ENCODE measurements at places on chromosomes 2 and 18. TPM values are rescaled to one million over a fixed set of nuclear protein-coding genes. Genes with fewer than 3 reads are reported as not detected.

KLF11 gene
- 5.6 TPM for total RNA-seq

- no peak for DNase-seq
- H3K4me3 ChIP-seq = peak overlapping the region; percentile 100
- H3K36me3 ChIP-seq = peaks cover 18% of the 10 kb centered on the region
- peak overlapping the region; percentile 99 for H3K27ac ChIP-seq
- H3K4me1 ChIP-seq = peaks cover 36% of the 10 kb centered on the region
These were observed 676 bp downstream of the ACTR2 start for GRCh38 chr2:65228263-65228750.

GRCh38 chr2:69680001-69680675 lies 36.6 kb upstream of the AAK1 start:
- no peaks in the 10 kb centered on the region for H3K36me3 ChIP-seq
- no peak overlapping the region for H3K4me3 ChIP-seq
- DNase-seq = no peak
- peaks cover 57% of the 10 kb centered on the region for H3K4me1 ChIP-seq

NT5DC4 gene
- total RNA-seq = not detected

DNA sequence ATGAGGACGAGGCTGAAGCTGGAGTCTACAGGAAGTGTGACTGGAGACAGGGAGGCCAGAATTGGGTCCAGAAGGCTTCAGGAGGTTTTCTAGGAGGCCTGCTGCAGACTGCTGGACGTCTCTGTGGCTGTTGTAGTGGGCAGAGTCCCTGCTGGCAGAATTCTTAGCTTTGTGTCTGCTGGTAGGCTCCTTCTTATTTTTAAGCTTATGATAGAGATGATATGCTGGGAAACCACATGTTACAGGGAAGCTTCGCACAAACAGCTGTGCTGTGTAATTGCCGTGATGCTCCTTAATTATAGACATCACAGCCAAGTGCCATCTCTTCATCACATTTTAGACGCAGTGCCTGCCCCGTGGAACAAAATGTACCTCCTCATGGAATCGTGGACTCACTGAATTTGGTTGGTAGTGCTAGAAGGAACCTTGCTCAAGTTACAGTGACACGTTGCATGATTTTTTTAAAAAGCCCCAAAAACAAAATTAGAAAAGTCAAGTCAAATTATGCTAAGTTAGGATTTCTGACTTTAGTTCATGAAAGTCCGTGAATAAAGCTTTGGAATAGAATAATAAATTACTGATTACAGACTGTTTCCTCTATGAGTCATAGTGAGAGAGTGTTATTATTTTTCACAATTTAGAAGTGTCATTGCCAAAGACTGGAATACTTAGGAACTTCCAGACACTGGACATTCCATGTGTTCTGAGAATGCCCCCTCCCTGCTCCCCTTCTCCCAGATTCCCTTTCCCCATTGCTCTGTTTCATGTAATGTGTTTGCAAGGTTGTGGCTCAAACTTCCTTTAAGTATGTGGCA lies 144.1 kb downstream of the FHOD3 start:
- no peaks in the 10 kb centered on the region for H3K36me3 ChIP-seq
- H3K4me3 ChIP-seq = no peak overlapping the region
- H3K27me3 ChIP-seq = peaks cover 9% of the 10 kb centered on the region
- H3K4me1 ChIP-seq = no peaks in the 10 kb centered on the region
- no peak overlapping the region for H3K27ac ChIP-seq

DNA sequence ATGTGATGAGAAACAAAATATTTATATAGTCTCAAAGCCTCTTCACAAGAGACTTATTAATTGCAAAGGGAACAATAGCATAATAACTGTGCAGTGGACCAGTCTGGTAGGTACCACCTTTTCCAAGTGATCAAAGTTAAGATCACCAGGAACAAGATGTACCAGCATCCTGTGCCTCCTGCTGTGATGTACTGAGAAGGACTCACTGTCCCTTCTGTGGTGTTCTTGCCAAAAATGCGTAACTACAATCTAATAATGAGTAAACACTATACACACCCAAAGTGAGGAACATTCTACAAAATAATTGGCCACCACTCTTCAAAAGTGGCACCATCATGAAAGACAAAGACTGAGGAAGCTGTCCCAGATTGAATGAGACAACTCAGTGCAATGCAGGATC lies 14.5 kb downstream of the GNLY start:
- DNase-seq = no peak
- no peak overlapping the region for H3K4me3 ChIP-seq
- H3K36me3 ChIP-seq = no peaks in the 10 kb centered on the region

SERPINB10 gene
- not detected for total RNA-seq

ARHGAP15 gene
- 71.2 TPM for total RNA-seq

SRBD1 gene
- 20.5 TPM for total RNA-seq

GRCh38 chr2:86368161-86368824 lies 30.9 kb upstream of the REEP1 start:
- H3K27ac ChIP-seq = peak overlapping the region; percentile 2
- H3K4me3 ChIP-seq = peak overlapping the region; percentile 54
- H3K4me1 ChIP-seq = peaks cover 30% of the 10 kb centered on the region
- no peaks in the 10 kb centered on the region for H3K36me3 ChIP-seq
- DNase-seq = peak; percentile 54
- no peaks in the 10 kb centered on the region for H3K27me3 ChIP-seq

- peaks cover 82% of the 10 kb centered on the region for H3K27me3 ChIP-seq
- no peak for DNase-seq
- peaks cover 6% of the 10 kb centered on the region for H3K4me1 ChIP-seq
- H3K4me3 ChIP-seq = no peak overlapping the region
These were observed 40.9 kb upstream of the ATP6V1B1 start for GRCh38 chr2:70894765-70895164.

GRCh38 chr2:16785149-16785548 lies 119.5 kb upstream of the CYRIA start:
- no peak overlapping the region for H3K27ac ChIP-seq
- H3K27me3 ChIP-seq = no peaks in the 10 kb centered on the region

GRCh38 chr2:216289470-216289869 lies 82.8 kb downstream of the MARCHF4 start:
- H3K4me1 ChIP-seq = no peaks in the 10 kb centered on the region
- DNase-seq = no peak
- H3K4me3 ChIP-seq = no peak overlapping the region
- H3K36me3 ChIP-seq = no peaks in the 10 kb centered on the region
- H3K27me3 ChIP-seq = peaks cover 2% of the 10 kb centered on the region
- H3K27ac ChIP-seq = no peak overlapping the region

- H3K4me1 ChIP-seq = peaks cover 14% of the 10 kb centered on the region
- H3K27me3 ChIP-seq = no peaks in the 10 kb centered on the region
- no peak overlapping the region for H3K4me3 ChIP-seq
- no peak for DNase-seq
These were observed 3.1 kb downstream of the FECH start for GRCh38 chr18:57583297-57583835.

DNA sequence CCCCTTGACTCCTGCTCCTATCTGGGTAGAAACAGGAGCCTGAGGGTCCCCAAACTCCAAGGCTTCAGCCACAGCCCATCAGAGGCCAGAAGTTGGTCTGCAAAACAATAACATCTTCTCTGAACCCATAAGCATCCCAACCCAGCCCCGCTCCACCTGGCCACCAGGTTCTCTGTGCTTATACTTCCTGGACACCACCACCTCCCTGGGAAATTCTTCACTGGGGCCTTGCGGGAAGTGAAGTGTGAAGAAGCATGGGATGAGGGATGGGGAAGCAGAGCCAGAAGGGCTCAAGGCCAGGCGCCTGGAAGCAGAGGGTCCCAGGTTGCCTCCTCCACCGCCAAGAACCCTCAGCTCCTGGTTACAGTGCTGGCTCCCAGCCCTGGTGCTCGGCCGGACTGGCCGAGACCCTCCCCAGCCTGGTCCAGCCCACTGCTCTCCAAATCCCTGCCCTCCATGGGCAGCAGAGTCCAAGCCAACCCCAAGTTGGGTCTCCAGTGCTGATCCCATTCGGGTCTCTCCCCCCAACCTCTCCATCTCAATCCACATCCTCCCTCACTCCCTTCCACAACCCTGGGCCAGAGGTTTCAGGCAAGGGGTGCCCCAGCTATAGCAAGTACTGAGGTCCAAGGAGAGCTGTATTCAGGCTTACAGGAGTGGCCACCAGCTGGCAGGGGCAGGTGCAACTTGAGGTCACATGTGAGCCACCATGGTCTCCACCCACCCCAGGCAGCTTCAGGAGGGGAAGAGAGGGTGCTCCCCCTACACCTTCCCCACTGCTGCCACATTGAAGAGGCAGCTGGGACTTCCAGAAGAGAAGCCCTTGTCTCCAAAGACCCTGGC lies 60.7 kb downstream of the TNS1 start:
- H3K36me3 ChIP-seq = no peaks in the 10 kb centered on the region
- no peak overlapping the region for H3K4me3 ChIP-seq
- H3K4me1 ChIP-seq = no peaks in the 10 kb centered on the region
- DNase-seq = no peak
- H3K27ac ChIP-seq = no peak overlapping the region

GRCh38 chr2:17373041-17373440 lies 145.2 kb downstream of the RAD51AP2 start:
- H3K4me3 ChIP-seq = no peak overlapping the region
- H3K36me3 ChIP-seq = no peaks in the 10 kb centered on the region
- no peak for DNase-seq

ABCG8 gene
- not detected for total RNA-seq

IL1RL2 gene
- 1.1 TPM for total RNA-seq

DNA sequence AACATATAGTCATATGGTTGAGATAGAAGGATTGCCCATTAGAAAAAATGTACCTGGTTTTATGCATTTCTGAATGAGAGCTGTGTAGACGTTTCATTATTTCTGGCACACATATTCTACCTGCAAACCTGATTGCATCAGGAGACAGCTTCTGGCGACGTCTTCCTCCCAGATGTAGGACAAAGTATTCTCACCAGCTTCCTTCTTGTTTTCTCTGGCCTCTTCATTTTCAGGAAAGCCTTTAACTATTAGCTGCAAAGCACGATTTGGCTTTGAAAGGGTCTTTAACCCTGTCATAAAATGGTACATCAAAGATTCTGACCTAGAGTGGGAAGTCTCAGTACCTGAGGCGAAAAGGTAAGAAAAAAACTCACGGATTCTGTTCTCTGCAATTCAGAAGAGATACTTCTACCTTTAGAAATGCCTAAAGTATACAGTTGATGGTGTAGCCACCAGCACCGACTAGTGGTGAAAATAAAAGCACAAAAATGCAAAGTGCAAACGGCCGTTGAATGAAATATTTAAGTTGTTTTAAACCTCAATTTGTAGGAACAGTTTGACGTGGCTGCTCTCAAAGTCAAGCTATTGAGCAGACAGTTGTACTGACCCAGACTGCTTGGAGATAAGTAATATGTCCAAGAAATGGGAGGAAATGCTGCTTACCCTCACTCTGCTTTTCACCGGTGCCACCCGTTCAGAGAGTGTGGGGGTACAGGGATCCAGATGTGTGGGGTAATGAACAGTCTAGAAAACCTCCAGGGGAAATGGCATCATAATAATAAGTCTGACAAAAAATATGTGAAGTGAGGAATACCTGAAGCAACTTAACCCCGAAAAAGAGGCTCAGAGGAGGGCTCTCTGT lies 20.2 kb downstream of the IL18RAP start:
- H3K4me1 ChIP-seq = peaks cover 10% of the 10 kb centered on the region
- H3K27ac ChIP-seq = peak overlapping the region; percentile 34
- H3K4me3 ChIP-seq = peak overlapping the region; percentile 16
- no peaks in the 10 kb centered on the region for H3K27me3 ChIP-seq
- DNase-seq = peak; percentile 63
- no peaks in the 10 kb centered on the region for H3K36me3 ChIP-seq

GRCh38 chr2:118496467-118496866 lies 351.0 kb downstream of the EN1 start:
- no peak overlapping the region for H3K27ac ChIP-seq
- DNase-seq = no peak

- no peaks in the 10 kb centered on the region for H3K4me1 ChIP-seq
- H3K4me3 ChIP-seq = no peak overlapping the region
- H3K27ac ChIP-seq = no peak overlapping the region
- no peaks in the 10 kb centered on the region for H3K36me3 ChIP-seq
- no peak for DNase-seq
These were observed 139.7 kb downstream of the HRH4 start for GRCh38 chr18:24600076-24600654.

PEX13 gene
- total RNA-seq = 18.4 TPM

- no peak for DNase-seq
- H3K27me3 ChIP-seq = no peaks in the 10 kb centered on the region
- H3K36me3 ChIP-seq = no peaks in the 10 kb centered on the region
- H3K27ac ChIP-seq = no peak overlapping the region
- peaks cover 44% of the 10 kb centered on the region for H3K4me1 ChIP-seq
These were observed 52.7 kb upstream of the SLC14A1 start for GRCh38 chr18:45671321-45671720.

GRCh38 chr2:152115952-152116351 lies 17.1 kb upstream of the CACNB4 start:
- H3K36me3 ChIP-seq = no peaks in the 10 kb centered on the region
- H3K4me3 ChIP-seq = no peak overlapping the region
- H3K4me1 ChIP-seq = no peaks in the 10 kb centered on the region
- no peak overlapping the region for H3K27ac ChIP-seq

DNA sequence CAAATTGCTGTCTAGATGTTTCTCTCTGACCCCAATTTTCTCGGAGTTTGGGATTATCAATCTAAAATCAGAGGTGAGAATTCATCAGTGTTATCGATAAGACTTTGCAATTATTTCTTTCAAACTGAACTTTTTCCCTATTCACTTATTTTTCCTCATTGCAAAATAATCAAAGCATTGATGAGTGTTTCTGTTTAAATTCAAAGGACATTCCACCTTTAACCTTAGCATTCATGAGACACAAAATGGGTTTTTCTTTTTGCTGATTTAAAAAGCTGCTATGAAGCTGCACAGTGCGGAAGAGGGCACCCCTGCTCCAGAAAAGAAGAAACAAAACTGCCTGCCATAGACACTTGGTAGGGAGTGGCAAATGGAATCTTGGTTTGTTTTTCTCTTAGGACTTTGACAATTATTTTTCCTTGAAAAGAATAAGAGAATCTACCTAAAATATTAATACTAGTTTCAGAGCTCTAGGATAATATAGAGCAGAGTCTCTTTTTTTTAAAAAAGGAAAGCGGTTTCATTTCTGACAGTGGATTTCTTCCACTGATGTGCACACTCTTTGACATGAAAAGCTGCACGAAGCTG lies 203.4 kb downstream of the TGIF1 start:
- no peaks in the 10 kb centered on the region for H3K36me3 ChIP-seq
- peaks cover 34% of the 10 kb centered on the region for H3K4me1 ChIP-seq
- no peak for DNase-seq
- H3K4me3 ChIP-seq = peak overlapping the region; percentile 9

NR4A2 gene
- 9.3 TPM for total RNA-seq
